ENCODE measurements at places on chromosomes 3 and 15.

DNA sequence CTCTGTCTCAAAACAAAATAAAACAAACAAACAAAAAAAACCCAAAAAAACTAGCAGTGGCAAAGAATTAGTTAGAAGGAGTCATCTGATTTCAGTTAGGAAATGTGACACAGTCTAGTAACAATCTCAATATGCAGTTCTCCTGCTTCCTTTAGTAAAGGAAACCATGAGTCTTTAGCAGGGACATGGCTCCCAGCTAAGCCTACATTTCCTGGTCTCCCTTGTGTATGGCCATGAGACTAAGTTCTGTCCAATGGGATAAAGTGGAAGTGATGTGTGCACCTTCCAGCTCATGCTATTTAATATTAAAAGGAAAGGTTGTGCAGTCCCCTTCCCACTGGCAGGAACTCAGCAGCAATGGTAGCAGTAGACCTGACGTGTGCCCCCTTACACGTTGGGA lies 74.6 kb downstream of the GREM1 start:
- DNase-seq = no peak

DNA sequence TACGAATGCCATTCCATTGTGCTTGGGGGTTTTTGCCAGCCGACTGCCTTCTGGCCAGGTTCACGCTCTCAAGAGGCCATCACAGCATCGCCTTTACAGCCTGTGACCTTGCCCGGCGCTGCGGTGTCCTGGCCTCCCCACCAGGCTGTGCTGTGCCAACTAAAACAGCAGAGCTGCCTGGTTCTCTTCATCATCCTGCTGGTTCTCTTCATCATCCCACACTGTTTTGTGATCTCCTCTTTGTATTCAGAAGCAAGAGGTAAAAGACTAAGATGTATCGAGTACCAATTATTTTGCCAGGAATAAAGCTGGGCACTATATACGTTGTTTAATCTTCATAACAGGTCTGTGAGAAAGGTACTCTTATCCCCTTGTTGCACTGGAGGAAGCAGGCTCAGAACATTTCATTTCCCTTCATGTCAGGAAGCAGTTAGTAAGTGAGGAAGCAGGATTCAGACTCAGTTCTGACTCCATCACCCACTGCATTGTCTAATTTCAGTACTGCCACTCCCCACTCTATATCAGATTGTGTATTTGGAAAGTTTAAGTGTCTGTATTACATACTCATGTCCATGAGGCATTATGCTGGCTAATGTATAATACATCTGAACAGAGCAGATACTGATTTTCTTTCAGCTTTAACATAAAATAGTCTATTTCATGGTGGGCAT lies 92.7 kb downstream of the LRRC28 start:
- no peak for DNase-seq

DNA sequence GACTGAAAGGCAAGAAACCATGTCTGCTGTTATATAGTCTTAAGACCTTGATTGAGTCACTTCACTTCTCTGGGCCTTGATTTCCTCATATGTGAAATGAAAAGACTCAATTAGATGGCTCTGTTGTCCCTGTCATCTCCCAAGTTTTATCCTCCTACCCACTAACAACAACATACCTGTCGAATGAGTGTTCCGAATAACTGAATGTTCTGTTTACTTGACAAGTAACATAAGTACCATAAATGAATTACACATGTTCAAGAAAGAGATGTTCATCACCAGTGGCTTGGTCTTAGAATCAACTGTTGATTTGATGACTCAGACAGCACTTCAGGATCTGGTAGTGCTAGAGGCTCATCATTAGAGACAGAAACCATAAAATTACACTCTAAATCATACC lies 311.7 kb downstream of the VPS13C start:
- DNase-seq = no peak

DNA sequence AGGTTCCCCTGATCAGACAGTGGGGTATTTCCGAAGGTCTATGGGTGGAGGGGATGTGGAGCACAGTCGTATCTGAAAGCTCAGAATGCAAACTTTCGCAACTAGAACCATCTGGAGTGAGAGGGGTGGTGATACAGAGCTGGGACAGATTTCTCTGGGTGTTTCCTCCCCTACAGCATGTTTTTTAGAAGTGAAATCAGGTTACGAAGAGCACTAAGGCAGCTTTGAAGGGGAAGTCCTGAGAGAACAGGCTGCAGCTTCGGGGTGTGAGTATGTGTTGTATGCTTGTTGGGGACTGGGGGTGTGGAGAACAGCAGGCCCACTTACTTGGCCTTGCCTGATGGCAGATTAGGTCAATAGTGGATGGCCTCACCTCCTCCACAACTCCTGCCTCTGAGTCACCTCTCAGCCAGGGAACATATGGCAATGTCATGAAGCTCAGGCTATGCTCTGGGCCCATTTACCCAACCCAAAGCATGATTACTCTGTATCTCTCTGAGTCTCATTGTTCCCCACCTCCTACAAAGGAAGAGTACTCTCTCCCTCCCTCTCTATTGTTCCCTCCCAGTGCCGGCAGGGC lies 107.2 kb upstream of the RASGRP1 start:
- DNase-seq = peak; percentile 50

DNA sequence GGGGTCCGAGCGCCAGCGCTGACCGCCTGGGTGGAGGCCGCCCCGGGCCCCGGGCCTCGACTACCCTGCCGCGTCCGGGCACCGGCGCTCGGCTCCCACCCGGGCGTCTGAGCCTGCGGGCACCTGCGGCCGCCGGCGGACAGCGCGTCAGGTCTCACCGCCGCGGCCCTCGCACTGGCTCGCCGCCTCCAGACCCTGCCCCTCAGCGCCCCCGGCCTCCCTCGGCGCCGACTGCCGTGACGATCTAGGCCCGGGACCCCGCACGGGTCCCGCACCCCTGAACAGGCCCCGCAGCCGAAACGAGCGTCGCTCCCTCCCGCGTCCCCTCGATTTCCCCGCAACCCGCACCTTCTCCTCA lies 297 bp downstream of the PRC1 start:
- no peak for DNase-seq

DNA sequence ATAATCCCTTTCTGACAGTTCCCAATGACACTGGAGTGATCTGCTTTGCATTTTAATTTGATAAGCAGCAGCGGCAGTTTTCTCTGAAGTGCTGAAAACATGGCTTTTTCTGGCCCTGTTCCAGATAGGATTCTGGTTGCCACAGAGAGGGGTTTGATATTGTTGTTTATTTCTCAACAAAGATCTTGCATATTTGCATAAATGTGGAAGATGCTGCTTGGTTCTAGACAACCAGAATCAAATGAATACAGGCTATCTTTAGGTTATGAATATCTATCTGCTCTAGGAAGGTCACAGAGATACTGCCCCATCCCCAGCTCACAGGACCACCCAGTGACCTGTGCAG lies 137.1 kb downstream of the ZNF609 start:
- peak; percentile 10 for DNase-seq

DNA sequence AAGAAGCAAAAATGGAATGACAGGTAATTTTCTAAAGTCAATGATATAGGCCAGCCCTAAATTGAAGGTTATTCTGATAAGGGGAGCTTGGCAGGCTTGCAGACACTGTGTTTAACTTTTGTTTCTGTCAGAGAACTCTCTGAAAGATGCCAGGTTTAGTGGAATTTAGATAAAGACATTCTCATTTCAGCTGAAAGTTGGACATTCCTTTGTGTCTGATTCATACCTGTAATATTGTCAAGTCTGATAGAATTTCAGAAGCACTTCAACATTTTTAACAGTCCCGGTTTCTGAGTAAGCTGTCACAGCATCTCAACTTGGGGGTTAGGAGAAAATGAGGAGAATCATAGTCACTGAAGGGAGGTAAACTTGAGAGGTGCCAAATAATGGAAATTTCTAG lies 84.0 kb downstream of the DIPK2A start:
- no peak for DNase-seq

- DNase-seq = no peak
Observed at GRCh38 chr3:196932600-196932999, 9.7 kb downstream of the NCBP2 start.

DNA sequence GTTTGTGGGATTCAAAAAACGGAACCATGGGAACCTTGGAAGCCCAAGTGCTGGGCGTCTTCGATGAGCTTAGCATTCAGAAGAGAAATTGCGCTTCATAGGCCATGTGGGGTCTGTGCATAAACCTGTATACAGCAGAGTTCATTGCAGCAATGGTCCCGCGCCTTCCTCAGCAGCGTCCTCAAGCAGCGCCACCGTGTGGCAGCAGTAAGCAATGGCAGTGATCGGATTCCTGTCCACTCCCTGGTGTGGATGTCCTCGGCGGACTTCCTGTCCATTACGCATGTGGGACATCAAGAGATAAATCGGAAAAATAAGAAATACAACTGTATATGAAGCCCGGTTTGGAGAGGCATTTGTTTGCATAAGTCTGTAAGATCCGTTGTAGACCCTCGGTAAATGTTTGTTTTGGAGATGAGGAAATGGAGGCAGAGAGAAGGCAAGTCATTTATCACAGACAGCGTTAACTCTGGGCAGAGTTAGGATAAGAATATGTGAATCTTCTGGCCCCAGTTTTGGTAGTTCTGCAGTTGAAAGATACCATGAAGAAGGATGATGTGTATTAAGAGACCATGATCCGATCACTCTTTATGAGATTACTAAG lies 57.7 kb downstream of the CNTN4 start:
- no peak for DNase-seq

- no peak for DNase-seq
Observed at GRCh38 chr15:68543165-68544008, 35.4 kb upstream of the CORO2B start.

DNA sequence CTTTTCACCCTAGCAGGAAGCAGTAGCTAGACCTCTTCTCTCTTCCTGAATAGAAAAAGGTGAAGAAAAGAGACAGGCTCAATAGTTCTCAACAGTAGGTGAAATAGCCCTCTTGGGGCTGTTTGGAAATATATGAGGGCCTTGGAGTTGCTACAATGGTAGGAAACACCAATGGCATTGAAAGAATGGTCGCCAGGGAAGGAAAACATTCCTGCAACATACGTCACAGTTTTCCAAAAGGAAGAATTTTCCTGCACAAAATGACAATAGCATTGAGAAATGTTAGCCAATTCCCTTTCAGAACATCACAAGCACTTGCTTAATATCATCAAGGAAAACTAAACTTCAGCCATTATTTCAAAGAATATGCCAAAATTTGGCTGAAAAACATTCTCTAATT lies 484.5 kb downstream of the IGSF11 start:
- DNase-seq = no peak

DNA sequence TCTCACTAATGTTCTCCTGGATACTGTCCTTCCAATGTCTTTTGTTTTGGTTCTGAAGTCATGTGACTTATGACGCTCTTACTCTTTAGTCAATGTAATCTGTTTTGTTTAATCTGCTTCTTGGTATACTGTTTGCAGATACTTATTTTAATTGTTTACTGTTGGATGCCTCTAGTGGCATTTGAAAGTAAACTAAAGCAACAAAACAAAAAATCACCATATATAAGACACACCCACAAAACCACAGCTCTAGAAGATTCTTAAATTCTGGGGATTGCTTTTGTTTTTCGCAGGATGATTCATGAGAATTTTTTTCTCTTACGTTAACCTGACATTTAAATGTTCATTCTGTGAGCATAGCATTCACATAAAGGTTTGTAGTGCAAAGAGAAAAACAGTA lies 16.8 kb downstream of the SLC25A26 start:
- no peak for DNase-seq
